Effector memory CD4-positive, alpha-beta T cell (primary cell): ENCODE measurements at places on chromosomes 7 and 10.

DNA sequence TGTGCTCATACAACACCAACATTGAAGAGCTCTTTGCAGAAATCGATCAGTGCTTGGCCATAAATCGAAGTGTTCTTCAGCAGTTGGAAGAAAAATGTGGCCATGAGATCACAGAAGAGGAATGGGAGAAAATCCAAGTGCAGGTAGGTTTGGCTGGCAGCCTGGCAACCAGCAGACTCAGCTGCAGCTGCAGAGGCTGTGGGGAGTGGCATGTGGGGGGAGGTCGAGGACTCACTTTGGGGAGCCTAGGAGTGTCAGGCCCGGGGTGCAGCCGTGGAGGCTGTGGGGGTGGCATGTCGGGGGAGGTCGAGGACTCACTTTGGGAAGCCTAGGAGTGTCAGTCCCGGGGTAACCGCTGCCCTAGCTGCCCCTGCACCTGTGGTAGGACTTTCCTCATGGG lies 35.1 kb downstream of the RNF32 start:
- DNase-seq: no peak

DNA sequence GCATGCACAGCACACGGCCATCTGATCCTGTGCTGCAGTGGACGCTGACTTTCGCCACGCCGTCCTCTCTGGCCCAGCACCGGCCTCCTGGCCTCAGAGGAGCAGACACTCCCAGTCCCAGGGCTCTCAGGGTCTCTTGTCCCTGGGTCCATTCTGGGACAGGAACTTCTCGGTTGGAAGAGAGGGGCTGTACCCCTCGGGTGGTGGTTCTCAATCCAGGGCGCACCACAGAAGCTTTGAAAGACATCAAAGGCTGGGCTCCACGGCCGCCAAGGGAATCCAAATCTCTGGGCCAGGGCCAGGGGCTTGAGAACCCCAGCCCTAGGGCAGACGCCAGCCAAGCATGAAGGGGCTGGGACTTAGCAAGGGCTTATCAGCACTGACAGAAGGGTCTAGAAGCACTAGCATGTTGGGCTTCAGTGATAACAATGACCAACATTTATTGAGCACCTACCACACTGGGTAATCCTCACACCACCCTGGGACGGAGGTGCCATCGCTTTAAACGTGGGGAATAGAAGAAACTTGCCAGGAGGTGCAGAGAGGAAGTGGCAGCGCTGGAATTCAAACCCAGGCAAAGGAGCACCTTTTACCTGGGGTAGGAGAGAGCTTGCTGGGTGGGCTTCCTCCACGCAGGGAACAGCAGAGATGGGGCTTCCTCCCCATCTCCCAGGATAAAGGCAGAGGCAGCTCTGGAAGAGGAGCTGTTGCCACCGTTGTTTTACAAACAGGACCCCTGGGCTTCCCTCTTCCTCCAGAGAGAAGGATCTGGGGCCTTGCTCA lies 1.8 kb upstream of the PYROXD2 start:
- DNase-seq: no peak

- DNase-seq: no peak
Measured at GRCh38 chr7:151378011-151378410, 31.8 kb downstream of the WDR86 start.

- DNase-seq: no peak
Measured at GRCh38 chr7:77830649-77831355, 32.2 kb downstream of the PHTF2 start.
